ENCODE measurements at places on chromosomes 16 and 17.

DNA sequence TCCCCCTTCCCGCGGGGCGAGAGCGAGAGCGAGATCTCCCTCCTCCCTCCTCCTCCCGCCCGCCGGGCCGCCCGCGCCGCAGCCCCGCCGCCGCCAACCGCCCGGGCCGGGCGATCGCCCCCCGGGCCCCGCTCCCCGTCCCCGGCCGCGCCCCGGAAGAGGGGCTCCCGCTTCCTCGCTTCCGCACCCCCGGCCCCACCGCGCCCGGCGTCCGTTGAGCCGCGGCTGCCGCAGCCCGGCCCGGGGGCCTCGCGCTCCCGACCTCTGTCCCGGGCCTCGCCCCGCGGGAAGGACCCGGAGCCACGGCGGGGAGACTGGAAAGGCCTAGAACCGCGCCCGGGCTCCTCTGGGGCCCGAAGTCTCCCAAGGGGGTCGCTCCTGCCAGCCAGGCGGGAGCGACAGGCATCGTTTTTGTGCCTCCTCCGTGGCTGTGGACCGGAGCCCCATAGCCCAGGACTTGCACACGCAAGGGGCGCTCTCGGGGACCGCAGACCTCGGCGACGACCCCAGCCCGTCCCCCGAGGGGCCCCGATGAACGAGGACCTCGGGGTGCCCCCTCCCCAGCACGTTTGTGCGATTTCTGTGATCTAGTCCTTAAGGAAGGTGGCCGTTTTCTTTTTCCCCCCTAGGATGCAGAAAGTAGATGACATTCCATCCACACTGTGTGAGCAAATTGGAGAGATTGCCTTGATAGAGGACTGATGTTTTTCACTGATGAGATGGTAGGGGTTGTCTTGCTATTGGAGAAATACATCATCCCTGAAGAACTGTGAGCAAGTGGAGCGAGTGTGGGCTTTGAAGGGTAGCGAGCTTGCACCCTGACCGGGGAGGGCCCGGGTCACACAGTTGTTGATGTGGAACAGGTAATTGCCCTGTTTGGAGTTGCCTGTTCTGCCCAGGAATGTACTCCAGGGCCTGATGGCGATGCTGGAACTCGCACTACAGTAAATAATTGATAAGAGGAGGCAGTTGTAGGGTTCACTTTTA is 611 bp downstream of the BANP start:
- DNase-seq, result no peak

GRCh38 chr16:1984347-1985225 is 593 bp downstream of the GFER start:
- no peak for DNase-seq

GRCh38 chr17:31588512-31588911 is 197.0 kb downstream of the RAB11FIP4 start:
- no peak for DNase-seq

DNA sequence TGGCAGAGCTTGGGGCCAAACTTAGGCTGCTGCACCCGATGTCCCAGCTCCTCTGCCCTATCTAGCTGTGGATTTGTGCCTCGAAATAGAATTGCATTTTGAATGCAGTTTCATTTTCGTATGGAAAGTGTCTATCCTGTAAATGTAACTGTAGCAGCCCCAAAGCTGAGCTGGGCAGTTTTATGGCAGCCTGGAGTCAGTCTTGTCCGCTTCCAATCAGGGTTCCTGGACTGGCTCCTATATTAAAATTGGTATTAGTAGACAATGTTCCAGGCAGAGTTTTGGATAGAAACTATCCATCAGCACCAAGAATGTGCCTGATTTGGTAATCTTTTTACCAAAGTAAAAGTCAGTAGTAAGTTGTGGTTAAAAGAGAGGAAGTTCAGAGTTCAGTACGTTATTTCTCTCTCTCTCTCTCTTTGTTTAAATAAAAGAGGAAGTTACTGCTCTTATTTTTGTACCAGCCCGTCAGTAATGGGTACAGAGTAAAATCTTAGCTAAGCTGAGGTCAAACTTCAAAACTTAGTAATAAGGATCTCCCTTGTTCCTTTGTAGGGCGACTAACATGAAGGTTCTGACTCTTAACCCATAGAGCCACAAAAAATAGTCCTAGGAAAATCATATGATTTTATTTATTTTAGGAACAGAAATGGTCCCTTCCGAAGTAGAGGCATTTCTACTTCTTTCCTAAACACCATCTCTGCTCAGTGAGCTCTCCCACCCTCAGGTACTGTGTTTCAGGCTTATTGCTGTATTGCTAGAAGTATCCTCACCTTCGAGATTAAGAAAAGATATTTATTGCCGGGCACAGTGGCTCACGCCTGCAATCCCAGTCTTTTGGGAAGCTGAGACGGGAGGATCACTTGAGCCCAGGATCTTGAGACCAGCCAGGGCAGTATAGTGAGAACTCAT is 28.0 kb downstream of the PRKCB start:
- DNase-seq, result no peak

- no peak for DNase-seq
These were observed 36.3 kb downstream of the OR1D5 start for GRCh38 chr17:3026856-3027751.
